Foreskin melanocyte (primary cell): ENCODE measurements at places on chromosomes 1 and 21.

- peak; percentile 17 for DNase-seq
These were observed 110.0 kb downstream of the GRIK3 start for GRCh38 chr1:36924282-36924811.

DNA sequence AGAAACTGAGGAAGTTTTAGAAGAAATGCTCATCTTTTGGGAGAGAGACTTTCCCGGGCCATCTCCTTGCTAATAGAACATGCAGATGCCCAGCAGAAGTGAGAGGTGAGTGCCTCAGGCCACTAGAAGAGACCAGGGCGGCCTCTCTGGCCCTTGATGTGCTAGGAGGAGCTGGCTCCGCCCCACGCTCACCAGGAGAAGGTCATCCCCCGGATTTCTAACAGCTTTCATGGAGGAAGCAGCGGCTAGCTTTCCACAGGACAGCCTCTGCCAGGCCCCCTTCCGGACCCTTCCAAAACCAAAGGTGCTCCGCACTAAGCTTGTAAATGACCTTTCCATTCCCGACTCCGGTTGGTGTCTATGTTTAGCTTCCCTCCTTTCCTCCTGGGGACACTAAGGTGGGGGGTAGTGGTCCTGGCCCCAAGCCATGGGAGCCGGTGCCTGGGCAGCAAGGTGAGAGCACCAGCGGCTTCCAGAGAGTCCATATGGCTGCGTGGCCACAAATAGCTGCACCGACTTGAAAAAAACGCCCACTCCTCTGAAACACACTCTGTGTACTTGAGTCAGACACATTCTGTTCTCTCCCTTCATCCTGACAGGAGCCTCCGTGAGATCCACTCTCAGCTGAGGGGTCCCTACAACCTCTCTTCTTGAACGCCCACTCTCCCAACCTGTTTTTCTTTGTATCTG lies 249.9 kb downstream of the TNR start:
- no peak for DNase-seq

DNA sequence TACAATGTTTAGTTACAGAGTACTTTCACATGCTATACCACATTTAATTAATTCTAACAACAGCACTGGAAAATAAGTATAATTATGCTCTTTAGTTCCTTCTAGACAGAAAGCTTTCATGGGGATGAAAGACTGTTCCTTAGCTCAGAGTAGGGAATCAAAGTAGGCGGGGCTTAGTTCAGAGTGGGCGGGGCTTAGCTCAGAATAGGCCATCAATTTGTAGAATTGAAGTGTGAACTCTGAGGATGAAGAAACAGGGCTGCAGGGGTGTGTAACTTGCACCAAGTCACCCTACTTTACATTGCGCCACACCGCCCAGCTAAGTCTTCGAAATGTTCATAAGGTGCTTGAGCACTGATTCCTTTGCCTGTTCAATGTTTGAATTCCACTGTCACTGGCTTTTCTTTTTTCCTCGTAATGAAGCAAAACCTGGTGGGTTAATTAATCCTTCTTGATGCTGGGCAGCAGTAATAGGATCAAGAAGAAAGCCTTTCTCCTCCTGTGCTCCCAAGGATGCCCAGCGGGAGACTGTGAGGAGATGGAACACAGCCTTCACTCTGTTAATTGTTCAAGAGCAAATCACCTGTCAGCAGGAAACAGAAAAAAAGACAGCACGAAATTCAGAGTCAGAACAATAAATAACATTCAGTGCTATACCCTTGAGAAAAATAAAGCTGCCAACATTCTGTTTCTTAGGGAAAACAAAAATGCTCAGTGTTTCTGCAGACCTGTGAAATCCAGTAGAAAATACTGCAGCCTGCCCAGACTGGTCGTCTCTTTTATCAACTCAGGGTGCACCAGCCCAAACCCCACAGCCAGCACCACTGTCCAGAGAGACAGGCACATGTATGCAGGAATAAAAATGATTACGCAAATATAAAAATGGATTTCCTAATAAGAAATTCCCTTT lies 66.5 kb upstream of the CAMK1G start:
- DNase-seq: no peak

GRCh38 chr1:113677250-113678158 lies 81.8 kb downstream of the PHTF1 start:
- peak; percentile 13 for DNase-seq

DNA sequence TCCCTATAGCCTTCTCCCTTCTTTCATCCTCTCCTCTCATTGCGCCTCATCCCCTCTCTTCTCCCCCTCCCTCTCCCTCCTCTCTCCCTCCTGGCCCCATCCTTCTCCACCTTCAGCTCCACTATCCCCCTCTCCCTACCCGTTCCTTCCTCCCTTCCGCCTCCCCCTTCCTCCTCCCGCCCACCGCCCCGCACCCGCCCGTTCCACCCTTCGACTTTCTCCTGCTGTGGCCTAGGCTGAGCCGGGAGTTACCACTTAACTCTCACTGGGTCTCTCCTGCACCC lies 1.6 kb downstream of the NPR1 start:
- no peak for DNase-seq

DNA sequence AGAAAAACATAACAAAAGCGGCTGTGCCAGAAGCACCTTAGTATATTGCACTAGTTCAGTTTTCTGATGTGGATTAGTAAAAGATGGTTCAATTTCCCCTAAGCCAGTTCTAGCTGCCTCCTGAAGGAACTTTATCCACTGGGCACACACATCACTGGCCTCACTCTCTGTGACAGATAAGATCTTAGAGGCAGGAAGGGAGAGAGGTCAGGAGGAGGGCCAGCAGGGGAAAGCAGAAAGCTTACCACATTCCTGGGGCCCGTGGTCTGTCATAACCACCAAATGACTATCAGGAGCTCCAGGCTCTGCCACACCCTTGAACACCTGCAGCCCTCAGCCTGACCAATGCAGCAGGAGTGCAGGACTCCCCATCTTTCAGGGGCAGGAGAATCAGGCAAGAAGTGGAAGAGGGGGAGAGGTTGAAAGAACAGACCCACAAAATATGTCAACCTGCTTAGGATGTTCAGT lies 37.8 kb downstream of the LRRC71 start:
- no peak for DNase-seq

DNA sequence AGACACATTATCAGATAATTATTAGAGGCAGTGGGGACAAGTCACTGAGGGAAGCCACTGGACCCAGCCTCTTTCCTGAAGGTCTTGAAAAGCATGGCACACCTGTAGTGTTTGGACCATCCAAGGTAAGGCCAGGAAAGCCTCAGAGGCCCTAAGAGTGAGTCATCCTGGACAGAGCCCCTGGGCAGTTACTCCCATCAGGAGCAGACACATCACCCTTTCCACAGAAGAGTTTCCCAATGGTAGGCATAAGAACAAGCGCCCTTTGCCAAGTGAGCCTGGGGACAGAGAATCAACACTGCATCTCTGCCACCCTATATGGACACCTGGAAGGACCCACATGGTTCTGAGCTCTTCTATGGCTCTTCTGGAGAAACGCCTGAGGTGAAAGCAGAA lies 136.0 kb downstream of the PLXNA2 start:
- no peak for DNase-seq

DNA sequence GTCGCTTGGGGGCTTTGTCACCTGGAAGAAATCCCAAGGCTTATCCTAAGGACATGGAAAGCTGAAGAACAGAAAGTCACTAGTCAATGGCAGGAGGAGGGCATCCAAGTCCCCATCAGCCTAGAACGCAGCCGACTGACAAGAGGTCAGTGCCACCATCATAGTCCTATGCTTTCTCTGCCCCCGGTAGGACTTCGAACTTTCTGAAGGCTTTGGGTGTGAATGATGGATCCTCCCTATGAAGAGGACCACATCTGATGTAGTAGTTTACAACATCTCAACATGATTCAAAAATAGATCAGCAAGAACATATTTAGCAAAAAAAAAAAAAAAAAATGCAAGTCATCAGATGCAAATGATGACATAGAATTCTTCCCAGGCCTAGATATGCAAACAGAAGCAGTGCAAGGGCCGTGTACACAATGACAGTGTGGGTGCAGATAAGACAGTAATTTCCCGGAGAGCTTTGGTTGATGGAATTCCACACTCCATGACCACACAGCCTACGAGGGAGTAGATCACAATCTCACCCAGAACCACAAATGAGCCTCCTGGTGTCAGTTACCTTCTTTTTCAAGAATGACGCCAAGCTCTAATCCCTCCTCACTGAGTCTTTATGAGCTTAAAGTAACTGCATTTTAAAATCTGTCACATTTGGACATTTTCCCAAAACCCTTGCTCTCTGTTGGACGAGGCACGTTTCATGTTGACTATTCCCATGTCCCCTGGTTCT lies 88.2 kb downstream of the PSMG1 start:
- DNase-seq: no peak

DNA sequence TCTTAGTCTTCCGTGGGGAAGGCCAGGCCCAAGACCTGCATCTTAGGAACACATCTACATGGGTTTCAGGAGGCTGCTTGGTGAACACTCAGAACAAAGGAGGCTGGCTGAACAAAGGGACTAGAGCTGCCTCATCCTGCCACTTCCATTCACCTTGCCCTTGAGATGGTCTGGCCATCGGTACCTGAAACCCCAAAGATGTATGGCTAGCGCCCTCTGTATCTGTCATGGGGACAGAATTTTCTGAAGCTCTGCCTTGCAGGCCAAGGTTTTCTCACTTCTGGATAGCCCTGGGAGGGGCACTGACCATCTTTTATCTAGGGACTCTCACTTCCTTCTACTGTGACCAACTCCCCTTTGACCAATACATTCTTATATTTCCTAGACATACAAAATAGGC lies 55.4 kb upstream of the GRIK3 start:
- no peak for DNase-seq

GRCh38 chr1:156727492-156727891 lies 777 bp upstream of the METTL25B start:
- no peak for DNase-seq

- no peak for DNase-seq
These were observed 106.6 kb downstream of the OMA1 start for GRCh38 chr1:58439946-58440345.

GRCh38 chr1:236302941-236303340 lies 21.2 kb upstream of the ERO1B start:
- no peak for DNase-seq

DNA sequence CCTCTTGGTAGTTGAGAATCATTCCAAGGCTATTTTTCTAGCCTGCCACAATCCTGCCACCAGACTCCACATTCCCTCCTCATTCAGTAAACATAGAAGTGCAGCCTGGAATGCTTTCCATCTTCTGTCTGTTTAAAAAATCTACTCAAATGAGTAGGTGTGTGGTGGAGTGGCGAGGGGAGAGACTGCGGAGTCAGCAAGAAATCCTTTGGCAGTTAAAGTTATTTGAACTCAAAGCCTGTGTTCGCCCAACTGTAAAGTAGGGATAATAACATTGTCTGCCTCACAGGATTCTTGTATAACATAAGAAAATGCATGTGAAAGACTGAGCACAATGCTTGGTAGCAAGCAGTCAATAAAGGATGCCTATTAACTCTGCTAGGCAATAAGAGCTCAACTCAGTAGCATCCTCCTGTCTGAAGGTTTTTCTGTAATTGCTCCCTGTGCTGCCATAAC lies 22.2 kb upstream of the DPT start:
- no peak for DNase-seq

- no peak for DNase-seq
These were observed 12.4 kb downstream of the EPB41 start for GRCh38 chr1:28926629-28927265.

DNA sequence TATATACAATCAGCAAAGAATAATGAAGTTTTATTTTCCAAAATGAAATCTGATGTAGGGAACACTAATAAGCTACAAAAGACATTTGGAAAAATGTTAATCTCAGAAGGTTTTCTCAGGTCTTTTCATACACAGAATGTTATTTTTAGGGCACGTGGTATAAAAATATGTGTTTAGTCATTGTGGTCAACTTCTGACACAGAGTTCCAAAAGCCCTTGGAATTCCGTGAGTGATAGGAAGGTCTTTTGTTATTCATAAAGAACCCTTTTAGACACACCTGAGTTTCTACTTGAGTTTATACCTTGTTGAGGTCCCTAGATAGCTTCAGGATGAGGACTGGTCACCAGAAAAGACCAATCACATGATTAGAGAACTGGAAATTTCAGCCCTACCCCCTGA lies 277.6 kb upstream of the NCAM2 start:
- no peak for DNase-seq

- no peak for DNase-seq
These were observed 85.9 kb downstream of the PDE9A start for GRCh38 chr21:42739061-42739931.

- DNase-seq: no peak
These were observed 18.7 kb downstream of the DUSP10 start for GRCh38 chr1:221723018-221723847.

GRCh38 chr1:119330466-119331189 lies 38.0 kb upstream of the HAO2 start:
- no peak for DNase-seq

DNA sequence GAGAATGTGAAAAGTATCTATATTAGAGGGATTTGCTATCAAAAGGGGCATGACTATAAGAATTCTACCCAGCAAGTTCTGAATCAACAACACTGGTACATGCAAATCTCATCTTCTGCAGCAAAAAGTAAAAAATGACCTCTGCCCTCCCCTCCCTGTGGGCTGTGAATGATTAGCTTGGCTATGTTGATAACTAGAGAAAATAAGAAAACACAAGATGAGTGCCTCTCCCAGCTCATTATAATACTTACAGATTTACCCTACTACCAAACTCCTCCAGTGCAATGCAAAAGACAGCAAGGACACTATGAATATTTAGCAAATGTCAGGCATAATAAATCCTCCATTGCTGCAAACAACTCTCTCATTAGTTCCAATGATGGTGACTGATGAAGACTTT lies 102.4 kb downstream of the SLC45A1 start:
- no peak for DNase-seq

DNA sequence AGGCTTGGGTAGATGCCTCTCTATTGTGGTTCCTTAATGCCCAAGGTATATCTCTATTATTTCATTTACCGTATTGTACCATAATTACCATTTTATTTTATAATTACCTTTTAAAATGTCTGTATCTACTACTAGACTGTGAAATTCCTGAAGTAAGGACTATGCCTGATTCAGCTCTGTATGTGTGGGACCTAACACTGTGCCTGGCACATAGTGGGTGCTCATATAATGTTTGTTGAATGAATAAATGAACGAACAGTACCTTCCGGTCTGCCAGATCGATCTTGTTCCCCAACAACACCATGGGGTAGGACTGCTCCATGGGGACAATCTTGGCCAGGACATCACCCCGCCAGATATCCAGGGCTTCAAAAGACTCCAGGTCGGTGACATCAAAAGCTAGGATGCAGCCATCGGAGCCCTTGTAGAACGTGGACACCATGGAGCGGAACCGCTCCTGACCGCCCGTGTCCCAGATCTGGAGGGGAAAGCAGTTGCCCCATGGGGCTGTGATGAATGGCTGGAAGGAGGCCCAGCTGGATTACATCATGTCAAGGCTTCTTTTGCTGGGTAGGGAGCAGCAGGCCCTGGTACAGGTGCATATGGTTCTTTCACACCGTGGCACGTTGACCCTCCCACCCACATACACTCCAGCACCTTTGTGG lies 10.8 kb downstream of the RAB7B start:
- DNase-seq: no peak
